ENCODE measurements at places on chromosomes 2 and 18. TPM values are rescaled to one million over a fixed set of nuclear protein-coding genes. Genes with fewer than 3 reads are reported as not detected.

CACNB4 gene
- total RNA-seq = 132 TPM

IL1B gene
- 2.2 TPM for total RNA-seq

SP140 gene
- total RNA-seq = 1.9 TPM

ANKRD39 gene
- total RNA-seq = 16.3 TPM

GTF2A1L gene
- total RNA-seq = 1.6 TPM

GAREM1 gene
- total RNA-seq = 33.5 TPM

PLEKHH2 gene
- 12.5 TPM for total RNA-seq

CREG2 gene
- 4.7 TPM for total RNA-seq

CCDC85A gene
- total RNA-seq = 34.4 TPM

CD207 gene
- not detected for total RNA-seq

FTCDNL1 gene
- 3.1 TPM for total RNA-seq

DTNA gene
- 69.2 TPM for total RNA-seq

RTKN gene
- total RNA-seq = 5.0 TPM

FKBP7 gene
- total RNA-seq = 12.5 TPM

COBLL1 gene
- total RNA-seq = 13.8 TPM

KRTCAP3 gene
- not detected for total RNA-seq

EGR4 gene
- not detected for total RNA-seq

KCNF1 gene
- total RNA-seq = 21.6 TPM

EPB41L3 gene
- 85.8 TPM for total RNA-seq

ASXL3 gene
- 123 TPM for total RNA-seq

ANKRD30BL gene
- total RNA-seq = 47.0 TPM

ALPI gene
- total RNA-seq = not detected

POMC gene
- total RNA-seq = 2.8 TPM

SPR gene
- 1.3 TPM for total RNA-seq

LBX2 gene
- not detected for total RNA-seq

SLC66A3 gene
- total RNA-seq = 11.6 TPM
